ENCODE measurements at places on chromosomes 7 and 10.

- no peak for DNase-seq
Observed at GRCh38 chr7:147586526-147586925, 1004.0 kb upstream of the C7orf33 start.

DNA sequence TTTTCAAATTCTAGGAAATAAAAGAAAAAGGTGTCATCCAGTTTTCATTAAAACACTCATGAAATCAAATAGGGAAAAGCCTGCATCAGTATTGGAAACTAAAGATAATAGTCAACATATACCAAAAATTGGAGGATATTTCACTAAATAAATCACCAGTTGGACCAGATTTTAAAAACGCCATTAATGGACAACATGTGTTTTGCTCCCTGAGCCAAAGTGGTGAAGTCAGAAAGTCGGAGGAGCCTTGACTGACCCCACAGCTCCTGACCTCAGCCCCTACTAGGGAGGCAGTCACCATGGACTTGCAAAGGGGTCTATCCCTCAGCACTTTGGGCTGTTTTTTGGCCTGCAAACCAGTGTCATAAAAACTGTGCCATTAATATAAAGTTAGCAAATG is 98.3 kb upstream of the SEC61G start:
- no peak for DNase-seq

DNA sequence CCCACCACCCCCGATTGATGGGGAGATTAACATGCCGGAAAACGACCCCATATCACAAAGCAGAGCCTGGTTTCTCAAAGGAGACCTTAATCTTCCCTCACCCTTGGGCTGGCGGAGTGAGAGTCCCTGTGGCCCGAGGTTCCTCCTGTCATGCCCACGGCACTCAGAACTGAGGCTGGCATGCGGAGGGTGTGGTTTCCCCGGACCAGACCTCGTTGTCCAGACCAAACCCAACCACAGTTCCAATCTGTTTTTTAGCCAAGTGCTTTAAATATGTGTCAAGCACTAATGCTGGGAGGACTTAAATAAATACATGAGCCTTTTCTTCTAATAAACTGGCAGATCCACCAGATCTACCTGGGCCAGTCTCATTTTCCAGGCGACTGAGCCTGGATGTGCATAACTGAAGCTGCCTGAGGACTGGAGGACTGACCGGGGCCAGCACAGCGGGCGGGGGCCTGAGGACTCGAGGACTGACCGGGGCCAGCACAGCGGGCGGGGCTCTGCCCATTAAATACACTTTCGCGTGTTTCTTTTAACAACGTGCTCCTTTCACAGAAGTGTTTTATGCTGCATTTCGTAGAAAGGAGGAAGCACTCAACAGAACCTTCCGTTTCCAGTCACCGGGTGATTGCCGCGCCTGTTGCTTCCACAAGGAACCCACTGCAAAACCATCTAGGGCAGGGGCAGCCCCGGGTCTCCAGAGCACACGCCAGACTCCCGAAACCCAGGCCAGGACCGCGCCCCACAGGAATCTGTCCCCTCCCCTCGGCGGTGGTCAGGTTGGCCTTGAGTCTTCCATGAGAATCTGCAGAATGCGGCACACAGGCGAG is 334.6 kb downstream of the PTPRN2 start:
- no peak for DNase-seq

DNA sequence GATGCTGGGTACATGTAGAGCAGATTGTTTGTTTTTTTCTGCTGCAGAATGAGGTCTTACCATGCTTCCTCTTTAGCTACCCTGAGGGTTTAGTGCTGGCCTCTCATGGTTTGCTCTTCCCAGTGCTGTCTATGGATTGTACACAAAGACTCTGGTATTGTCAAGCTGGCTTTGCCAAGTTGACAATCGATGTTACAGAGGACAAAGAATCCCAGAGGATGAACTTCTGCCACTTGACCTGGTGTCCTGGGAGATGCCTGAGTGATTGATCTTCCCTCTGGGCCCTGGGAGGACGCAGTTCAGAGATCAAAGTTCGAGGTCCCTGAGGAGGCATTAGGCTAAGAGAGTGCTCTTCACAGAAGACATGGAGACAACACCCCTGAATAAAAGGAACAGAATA is 865.4 kb downstream of the CCSER2 start:
- no peak for DNase-seq

DNA sequence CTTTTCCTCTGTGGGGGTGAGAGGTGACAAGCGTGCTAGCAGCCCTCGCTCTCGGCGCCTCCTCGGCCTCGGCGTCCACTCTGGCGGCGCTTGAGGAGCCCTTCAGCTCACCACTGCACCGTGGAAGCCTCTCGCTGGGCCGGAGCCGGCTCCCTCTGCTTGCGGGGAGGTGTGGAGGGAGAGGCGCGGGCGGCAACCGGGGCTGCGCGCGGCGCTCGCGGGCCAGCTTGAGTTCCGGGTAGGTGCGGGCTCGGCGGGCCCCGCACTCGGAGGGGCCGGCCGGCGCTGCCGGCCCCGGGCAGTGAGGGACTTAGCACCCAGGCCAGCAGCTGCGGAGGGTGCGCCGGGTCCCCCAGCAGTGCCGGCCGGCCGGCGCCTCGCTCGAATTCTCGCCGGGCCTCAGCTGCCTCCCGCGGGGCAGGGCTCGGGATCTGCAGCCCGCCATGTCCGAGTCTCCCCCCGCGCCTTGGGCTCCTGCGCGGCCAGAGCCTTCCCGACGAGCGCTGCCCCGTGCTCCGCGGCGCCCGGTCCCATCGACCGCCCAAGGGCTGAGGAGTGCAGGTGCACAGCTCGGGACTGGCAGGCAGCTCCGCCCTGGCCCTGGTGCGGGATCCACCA is 352.8 kb upstream of the PODXL start:
- DNase-seq, result no peak

DNA sequence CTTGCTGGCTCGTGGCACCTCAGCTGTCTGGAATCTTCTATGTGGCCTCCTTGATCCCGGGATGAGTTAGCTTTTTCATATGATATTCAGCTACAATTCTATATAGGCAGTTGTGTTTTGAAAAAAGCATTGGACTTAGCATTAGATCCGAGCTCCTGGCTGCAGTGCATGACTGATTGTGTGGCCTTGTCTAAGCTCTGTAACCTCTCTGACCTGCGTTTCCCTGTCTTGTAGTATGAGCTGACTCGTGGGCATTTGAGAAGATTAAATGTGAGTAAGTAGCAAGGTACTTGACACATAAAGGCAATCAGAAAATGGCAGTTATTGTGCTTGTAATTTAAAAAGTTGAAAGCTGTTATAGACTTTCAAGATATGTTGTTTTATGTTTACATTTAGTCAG is 85.9 kb downstream of the CCNY start:
- DNase-seq, result no peak

DNA sequence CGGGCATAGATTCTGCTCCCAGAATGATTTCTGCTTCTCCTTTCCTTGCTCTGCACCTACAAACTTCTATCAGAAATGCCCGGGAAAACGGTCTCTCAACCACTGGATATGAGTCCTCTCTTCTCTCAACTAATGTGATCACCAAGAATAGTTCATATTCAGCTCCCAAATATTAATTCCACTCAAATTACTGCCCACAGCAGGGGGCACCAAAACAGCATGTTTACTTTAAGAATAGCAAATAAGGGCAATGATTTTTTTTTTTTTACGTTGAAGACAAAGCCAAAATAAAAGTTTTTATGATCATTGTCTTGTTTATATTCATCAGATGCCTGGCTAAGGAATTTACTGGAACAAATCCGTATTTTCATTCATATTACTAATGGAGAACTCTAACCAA is 94.9 kb upstream of the PRSS1 start:
- DNase-seq, result no peak

DNA sequence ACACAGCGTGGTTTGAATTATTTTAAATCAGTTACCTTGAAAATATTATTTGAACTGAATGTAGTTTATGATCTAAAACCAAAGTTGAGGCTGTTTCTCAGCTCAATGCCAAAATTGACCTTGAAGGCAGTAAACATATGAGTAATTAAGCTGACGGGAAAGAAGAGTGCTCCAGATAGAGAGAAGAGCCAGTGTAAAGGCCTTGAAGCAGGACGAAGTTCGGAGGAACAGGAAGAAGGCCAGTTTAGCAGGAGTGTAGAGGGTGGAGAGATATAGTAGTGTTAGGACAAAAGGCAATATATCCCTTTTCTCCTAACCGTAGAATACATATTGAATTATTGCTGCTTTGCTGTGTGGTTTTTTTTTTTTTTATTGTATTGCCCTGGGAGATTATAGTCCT is 63.2 kb downstream of the CYP51A1 start:
- DNase-seq, result no peak

DNA sequence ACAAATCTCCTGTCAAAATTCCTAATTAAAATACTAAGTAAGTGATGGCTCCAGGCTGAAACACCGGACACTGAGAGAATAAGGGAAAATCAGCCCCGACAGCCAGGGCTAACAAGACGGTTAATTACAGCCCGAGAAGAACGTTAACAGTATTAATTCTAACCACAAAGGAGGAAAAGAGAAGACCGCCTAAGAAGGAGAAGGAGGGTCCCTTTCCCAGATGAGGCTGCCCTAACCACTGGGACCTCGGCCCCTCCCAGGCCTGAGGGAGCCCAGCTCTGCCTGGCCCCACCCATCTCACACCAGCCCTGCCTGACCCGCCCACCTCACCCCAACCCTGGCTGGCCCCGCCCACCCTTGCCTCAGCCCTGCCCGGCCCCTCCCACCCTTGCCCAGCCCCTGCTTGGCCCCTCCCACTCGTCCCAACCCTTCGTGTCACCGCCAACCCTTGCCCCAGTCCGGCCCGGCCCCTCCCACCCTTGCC is 51.3 kb downstream of the PWWP2B start:
- no peak for DNase-seq

- DNase-seq, result no peak
Observed at GRCh38 chr10:87635498-87636312, 24.0 kb upstream of the PAPSS2 start.

GRCh38 chr10:26194275-26194674 is 22.3 kb upstream of the GAD2 start:
- DNase-seq, result no peak

- DNase-seq, result no peak
Observed at GRCh38 chr10:120508966-120509365, 51.9 kb downstream of the PLPP4 start.

- no peak for DNase-seq
Observed at GRCh38 chr10:98135222-98135899, 904 bp downstream of the R3HCC1L start.

DNA sequence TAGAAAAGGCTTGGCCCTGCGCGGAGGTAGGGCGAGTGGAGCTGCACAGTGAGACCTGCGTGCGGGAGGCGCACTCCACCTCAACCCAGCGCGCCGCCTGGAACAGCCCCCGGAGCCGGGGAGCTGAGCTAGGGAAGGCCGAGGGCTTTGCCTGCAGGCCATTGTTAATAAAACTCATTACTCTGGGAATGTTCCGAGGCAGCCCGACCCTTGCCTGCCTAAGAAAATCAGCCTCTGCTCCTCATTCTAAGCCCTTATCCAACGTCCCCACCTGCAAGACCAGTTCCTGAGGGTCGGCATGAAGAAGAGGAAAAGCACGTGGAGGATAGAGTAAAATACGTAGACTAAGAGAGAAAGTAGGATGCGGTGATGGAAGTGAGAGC is 55.3 kb downstream of the C7orf25 start:
- DNase-seq, result no peak

DNA sequence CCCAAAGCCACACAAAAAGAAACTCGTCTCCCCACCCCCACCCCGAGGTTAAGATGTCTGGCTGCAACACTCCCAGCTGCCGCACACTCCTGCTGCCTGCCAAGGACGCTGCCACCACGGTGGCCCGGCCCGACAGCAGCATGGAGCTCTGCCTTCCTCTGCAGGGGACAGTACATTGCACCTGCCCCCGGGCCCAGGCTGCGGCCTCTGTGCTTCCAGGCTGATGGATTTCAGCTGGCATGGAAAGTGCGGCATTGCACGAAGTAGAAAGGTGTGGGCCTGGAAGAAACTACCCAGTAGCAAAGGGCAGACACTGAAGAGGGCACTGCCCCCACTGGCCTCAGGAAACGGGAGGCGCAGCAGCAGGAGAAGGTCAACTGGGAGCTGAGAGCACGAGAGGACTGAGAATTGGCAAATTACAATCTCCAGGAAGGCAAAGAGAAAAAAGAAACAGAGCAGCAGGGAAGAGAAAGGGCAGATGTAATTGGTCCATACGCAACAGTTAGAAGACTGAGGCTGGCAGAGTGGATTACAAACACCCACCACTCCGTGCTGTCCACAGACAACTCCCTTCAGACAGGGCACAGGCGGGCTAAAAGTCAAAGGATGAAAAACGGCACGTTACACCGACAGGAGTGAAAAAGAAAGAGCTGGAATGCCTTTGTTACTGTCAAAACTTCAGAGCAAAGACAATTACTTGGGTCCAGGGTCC is 117.1 kb upstream of the DIP2C start:
- no peak for DNase-seq

DNA sequence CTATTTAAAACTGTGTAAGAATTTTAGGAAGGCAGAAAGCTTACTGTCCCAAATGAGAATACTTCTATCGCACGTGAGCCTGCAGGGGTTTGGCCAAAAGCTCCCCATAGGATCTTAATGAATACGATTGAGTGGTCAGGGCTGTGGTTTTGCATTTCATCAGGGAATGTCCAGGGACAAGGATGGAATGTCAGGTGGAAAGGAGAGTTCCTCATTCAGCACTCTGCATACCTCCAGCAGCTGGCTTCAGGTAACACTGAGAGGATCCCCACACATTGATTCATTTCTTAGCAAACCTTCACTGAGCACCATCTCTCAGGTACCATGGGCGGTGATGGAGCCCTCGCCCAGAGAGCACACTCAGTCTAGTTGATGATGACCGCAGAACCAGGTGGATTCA is 27.2 kb downstream of the ANK3 start:
- DNase-seq, result no peak

GRCh38 chr10:123837756-123838155 is 53.9 kb downstream of the CPXM2 start:
- no peak for DNase-seq

- DNase-seq, result no peak
Observed at GRCh38 chr10:122498521-122498920, 37.2 kb downstream of the HTRA1 start.
